Stimulated activated CD8-positive, alpha-beta memory T cell treated with anti-CD3 and anti-CD28 coated beads, Interleukin-2, amount 100 ng/mL, for 1 hour (primary cell): ENCODE measurements at places on chromosomes 4 and X.

GRCh38 chr4:73776321-73776729 lies 36.0 kb downstream of the CXCL8 start:
- DNase-seq: no peak

GRCh38 chrX:81215685-81216084 lies 13.8 kb downstream of the SH3BGRL start:
- DNase-seq: no peak

- no peak for DNase-seq
These were observed 4.0 kb downstream of the ITIH6 start for GRCh38 chrX:54794028-54794427.

- DNase-seq: no peak
These were observed 118.8 kb downstream of the ZNF827 start for GRCh38 chr4:145819853-145820181.

DNA sequence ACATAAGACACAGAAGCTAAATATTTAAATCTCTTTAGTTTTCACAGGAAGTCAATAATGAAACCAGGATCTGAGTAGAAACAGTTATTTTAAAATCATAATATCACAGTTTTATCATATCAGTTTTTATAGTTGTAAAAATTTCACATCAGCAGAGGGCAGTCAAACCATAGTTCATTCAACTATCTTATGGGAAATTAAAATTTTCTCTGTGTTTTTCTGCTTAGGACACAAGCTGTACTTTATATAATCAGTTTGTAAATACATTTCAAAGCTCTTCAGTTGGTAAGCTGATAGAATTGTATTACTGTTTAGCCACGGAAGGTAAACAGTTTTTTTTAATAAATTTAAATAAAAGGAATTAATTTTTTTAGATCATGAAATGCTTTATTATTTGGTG lies 204.8 kb upstream of the NUDT6 start:
- no peak for DNase-seq

DNA sequence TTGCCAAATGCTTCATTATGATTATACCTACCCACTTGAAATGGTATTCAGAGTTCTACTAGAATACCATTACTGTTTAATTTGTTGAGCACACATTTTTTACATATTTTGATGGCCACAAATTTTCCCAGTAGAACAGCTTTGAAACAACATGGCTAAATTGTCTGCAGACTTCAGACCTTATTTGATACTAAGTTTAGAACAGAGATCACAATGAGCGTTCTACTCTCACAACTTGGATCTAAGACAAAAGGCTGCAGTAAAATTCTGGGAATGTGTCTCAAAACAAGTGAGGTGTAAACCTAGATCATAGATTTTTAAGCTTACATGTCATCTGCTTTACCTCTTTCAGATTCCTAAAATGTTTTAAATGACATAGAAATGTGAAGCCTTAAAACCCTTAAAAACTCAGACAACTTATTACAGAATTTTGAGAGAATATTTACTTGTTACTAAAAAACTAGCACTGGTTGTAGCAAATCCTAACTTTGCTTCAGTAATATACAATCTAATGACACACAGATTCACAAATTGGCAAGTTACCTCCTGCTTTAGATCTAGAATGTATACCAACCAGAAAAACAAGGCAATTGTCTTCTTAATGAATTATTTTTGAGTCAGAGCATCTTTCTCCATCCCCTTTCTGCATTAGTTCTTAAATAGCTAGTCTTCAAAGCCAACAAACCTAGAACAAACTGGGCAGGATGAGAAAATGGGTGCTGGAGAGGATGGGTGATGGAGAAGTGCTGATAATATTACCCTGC lies 243.3 kb downstream of the SLC7A11 start:
- DNase-seq: no peak

- peak; percentile 6 for DNase-seq
These were observed 108.0 kb downstream of the ITM2A start for GRCh38 chrX:79259073-79259689.

DNA sequence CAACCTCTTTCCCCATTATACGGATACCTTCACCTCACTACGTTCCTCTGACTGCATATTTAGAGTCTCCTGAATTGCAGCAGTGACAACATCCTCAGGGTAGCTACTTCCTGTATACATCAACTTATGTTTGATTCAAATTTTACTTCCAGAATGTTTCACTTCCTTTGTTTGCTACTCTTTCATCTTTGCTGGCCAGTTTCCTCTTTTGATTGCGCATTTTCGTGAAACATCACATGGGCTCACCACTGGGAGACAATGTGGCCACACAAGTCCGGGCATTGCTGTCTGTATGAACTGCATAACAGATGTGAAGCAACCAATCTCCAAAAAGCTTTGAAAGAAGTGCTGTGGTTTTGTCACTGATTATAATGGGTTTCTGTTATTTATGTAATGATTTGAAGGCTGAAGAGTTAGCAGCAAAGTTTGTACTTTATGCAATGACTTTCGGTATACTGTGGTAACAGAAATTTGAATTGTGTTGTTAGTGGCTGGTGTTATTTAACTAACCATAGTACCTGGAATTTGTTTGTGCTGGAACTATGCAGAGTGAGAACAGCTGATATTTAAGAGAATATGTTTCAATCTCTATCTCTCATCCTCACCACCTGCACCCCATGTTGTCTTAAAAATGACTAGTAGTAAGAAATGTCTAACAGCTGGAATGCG lies 7.4 kb downstream of the SNCA start:
- DNase-seq: no peak

DNA sequence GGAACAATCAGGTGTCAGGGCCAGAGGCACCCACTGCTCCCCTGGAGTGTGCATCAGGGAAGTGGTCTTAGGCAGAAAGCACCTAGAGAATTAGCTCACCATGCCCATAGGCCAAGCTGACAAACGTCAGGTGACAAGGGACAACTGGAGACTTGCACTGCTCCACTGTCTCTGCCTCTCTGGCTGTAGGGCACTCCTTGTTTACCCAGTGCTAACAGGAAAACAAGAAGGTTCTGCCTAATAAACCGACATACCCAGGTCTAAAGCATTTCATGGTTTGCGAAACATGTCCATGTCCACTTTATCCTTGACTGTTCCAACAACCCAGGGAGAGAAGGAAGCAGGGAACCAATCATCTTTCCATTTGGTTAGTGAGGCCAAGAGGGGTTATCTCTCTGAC lies 92.5 kb upstream of the MAMLD1 start:
- no peak for DNase-seq

- no peak for DNase-seq
These were observed 51.1 kb downstream of the ENOPH1 start for GRCh38 chr4:82481506-82481840.

- DNase-seq: no peak
These were observed 13.3 kb upstream of the DUSP9 start for GRCh38 chrX:153633607-153634180.

GRCh38 chr4:55125763-55126541 lies 557 bp upstream of the KDR start:
- no peak for DNase-seq

DNA sequence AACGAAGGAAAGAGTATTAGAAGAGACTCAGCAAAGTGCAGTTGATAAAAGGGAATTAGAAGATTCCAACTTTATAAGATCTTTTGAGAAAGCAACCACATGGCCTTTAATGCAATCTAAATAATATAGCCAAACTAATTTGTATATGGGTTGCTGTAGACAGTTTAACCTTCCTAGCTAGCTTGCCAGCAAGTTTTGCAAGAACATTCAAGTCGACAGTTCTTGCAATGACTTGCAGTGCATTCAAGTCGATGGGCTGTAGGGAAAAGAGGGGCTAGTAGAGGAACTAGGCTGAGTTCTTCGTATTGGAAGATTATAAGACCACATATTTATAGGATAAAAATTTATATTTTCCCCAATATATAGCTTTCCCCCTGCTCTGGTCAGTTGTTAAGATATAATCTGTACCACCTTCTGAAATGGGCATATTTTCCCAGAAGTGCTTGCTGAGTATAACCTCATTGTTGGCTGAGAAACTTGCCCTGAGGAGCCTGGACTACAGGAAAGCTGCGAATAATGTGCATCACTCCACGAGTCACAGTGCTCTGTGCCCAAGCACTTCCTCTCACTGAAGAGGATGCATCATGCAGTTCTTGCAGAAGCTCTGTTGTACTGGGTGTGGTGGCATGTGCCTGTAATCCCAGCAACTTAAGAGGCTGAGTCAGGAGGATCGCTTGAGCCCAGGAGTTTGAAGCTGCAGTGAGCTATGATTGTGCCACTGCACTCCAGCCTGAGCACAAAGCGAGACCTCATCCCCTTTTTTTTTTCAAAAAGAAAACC lies 56.7 kb downstream of the DOCK11 start:
- no peak for DNase-seq

- DNase-seq: no peak
These were observed 29.1 kb downstream of the PFKFB1 start for GRCh38 chrX:54964766-54965497.

GRCh38 chr4:128468123-128468989 lies 180.7 kb upstream of the PGRMC2 start:
- no peak for DNase-seq

DNA sequence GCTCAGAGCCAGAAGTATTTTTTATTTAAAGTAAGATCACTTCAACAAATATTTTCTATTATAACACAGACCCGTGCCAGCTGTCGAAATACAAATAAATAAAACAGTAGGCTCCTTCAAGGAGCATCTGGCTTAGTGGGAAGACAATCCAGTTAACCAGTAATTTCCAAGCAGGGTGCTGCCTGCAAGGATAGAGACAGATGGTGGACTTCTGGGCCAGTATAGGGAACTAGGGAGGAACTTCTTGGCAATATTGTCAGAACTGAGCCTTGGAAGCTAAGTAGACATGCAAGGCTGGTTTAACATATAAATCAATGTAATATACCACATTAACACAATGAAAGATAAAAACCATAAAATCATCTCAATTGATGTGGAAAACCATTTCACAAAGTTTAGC lies 17.0 kb upstream of the MTMR1 start:
- DNase-seq: no peak

DNA sequence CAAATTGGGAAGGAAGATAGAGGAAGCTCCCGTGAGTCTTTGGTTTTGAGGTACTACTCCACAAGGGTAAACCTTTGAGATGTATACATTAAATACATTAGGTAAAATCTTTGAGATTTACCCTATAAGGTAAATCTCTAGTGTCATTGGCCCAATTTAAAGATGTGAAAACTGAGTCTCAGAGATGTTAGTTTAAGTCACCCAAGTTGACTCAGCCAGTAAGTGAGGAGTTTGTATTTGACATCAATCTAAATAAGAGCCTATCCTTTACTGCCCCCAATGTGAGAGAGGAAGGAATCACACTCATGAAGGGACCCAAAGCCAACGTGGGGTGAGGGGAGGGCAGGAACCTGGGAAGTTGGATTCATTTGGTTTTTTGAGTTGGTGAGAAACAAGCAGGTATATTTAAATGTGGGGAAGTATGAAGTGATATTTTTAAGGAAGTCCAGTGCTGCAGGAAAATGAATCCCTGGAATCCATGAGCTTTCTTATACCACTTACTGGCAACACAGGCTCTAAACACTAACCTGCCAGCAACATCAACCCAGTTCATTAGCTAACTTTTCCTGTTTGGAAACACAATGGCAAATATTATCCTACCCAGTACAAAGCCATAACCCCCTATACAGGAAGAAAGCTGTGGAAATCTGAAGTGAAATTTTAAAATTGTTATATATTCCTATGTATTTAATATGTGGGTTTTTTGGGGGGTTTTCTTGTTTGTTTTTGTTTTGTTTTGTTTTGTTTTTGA lies 55.3 kb downstream of the PALLD start:
- DNase-seq: no peak

DNA sequence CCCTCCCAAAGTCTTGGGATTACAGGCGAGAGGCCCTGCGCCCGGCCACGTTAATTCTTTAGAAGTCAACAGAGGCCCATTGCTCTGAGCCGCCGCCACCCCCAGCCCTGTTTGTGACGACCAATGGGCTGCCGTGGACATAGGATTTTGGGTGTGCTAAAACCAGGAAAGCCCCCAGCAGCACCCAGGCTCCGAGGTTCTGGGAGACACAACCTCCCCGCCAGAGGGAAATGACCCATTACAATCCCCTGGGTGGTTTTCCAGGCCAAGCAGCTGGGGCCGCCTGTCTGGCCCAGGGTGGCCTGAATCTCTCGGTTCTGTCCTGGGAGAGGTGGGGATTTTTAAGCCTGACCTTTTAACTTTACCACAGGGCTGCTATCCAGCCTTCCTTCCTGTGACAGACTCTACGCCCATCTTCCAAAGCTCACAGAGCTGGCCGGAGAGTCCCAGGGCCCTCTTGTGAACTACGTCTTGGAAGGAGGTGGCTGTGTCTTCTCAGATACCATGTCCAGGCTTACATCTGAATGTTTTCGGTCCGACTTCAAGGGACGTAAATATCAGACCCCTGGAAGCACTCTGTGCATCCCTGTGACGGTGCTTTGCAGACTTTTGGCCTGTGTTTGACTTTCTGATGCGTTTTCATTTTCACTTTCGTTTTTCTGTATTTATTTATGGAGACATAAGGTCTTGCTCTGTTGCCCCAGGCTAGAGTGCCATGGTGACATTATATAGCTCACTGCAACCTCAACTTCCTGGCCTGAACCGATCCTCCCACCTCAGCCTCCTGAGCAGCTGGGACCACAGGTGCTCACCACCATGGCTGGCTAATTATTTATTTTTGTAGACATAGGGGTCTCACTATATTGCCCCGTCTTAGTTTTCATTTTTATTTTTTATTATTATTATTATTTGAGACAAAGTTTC lies 36.0 kb downstream of the P2RY8 start:
- no peak for DNase-seq

DNA sequence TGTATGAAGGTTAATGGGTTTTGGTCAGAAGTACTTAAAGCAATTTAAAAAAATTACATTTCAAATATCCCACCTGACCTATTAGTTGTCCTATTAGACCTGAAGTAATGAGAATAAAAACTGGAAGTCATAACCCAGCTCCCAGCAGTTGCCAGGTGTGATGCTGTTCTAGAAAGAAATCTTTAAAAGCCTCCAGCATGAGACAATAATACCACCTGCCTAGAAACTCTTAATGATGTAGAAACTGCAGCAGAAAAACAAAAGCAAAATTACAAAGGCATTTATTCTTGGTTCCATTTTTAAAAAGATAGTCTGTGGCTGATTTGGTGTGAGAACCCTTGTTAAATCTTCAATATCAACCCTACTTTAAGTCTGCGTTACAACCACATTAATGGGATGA lies 1137.7 kb upstream of the TENM3 start:
- DNase-seq: no peak

- no peak for DNase-seq
These were observed 83.9 kb upstream of the SPANXB1 start for GRCh38 chrX:140918398-140919038.

- no peak for DNase-seq
These were observed 867.3 kb downstream of the PCDH18 start for GRCh38 chr4:136664988-136665387.

DNA sequence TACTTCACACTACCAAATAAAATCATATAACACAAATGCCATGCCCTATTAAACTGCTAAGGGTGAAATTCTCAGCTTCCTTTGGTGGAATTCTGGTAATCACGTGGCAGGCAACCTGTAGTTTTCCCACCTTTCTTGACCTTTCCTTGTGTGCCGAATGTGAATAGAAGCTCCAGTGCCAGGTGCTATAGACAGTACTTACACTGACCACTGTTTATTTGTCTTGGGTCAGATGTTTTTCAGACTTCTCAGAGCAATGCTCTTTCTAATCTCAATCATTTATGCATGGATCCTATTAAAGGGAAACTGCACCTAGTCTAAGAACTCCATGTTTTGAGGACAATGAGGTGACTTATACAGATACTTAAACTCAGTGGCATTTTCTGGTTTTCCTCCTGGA lies 296.8 kb upstream of the DIAPH2 start:
- no peak for DNase-seq

GRCh38 chrX:132482632-132483031 lies 6.2 kb downstream of the MBNL3 start:
- no peak for DNase-seq

- DNase-seq: no peak
These were observed 186.3 kb upstream of the INTU start for GRCh38 chr4:127446427-127446885.

GRCh38 chr4:21744046-21744445 lies 204.5 kb downstream of the KCNIP4 start:
- no peak for DNase-seq
